CD8-positive, alpha-beta memory T cell (primary cell): ENCODE measurements at places on chromosomes 11 and 22. TPM values are rescaled to one million over a fixed set of nuclear protein-coding genes. Genes with fewer than 3 reads are reported as not detected.

DNA sequence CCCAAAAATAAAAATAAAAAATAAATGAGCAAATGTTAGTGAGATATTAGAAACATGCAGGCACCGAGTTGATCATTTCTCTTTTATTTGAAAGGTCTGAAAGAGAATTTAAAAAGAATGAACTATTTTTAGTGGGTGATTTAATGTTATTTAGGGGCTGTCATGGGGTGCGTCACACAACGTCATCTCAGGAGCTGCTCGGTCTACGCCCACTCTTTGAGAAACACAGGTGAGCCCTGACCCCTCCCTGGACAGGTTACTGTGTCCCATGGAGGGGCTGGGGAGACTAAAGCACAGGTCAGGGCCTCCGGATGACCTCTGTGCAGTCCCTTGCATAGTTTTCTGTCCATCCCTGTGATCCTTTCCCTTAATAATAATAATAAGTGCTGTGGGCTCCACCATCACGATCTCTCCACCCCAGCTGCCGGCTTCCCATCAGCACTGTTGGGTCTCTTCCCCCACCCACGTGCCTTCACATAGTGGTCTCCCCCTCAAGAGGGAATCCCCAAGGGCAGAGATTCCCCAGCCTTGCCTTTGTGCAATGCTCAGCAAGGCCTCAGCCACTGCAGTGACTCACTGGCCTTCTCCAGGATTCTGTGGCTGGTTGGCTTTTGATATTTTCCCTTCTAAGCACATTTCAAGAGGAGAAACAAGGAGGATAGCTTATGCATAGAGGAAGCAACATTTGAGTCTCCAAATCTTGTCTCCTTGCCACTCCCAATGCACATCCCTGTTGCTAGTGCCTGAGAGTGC is 159.9 kb downstream of the TTC17 start:
- no peaks in the 10 kb centered on the region for H3K4me1 ChIP-seq
- DNase-seq: no peak
- H3K4me3 ChIP-seq: no peak overlapping the region
- H3K27ac ChIP-seq: no peak overlapping the region
- H3K27me3 ChIP-seq: no peaks in the 10 kb centered on the region

GRCh38 chr11:109971184-109971523 is 122.0 kb upstream of the ZC3H12C start:
- no peaks in the 10 kb centered on the region for H3K27me3 ChIP-seq
- H3K4me3 ChIP-seq: no peak overlapping the region
- no peak overlapping the region for H3K27ac ChIP-seq
- no peak for DNase-seq
- no peaks in the 10 kb centered on the region for H3K4me1 ChIP-seq
- no peaks in the 10 kb centered on the region for H3K36me3 ChIP-seq

GRCh38 chr11:103591554-103591953 is 444.9 kb upstream of the DDI1 start:
- H3K4me3 ChIP-seq: no peak overlapping the region
- H3K4me1 ChIP-seq: no peaks in the 10 kb centered on the region
- no peak for DNase-seq
- no peaks in the 10 kb centered on the region for H3K36me3 ChIP-seq
- H3K27me3 ChIP-seq: no peaks in the 10 kb centered on the region

DNA sequence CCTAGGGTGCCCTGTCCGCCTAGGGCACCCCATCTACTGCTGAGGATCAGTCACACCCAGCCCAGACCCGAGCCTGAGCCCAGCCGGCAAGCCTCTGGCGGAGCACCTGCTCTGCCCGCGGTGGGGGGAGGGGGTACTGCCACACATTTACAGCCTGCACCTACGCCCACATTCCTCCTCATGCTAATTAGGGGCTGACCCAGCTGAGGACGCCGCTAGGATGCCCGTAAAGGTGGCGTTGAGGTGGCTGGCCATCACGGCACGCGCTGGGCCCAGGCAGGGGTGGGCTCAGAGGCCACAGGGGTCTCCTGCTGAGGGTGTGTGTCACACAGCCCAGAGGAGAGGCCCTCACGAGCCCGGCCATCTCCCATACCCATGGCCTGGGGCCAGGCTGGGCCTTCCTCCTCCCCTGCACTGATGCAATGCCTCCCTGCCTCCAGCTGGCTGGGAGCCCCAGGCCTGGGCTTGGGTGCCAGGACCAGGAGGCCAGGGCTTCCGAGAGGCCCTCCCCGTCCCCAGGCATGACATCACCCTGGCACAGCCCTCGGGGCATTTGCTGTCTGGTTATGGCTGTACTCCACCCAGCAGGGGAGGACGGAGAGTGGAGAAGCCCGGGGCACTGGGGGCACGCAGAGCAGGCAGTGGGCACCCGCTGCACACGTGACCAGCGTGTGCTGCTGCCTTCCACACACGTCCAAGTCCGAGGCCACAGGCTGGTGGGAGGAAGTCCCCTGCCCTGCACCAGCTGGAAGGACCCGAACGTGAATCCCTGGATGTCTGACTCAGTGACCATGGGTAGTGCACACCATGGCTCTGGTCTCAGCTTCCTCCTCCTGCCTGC is 12.7 kb downstream of the DUSP8 start:
- H3K36me3 ChIP-seq: no peaks in the 10 kb centered on the region
- H3K4me3 ChIP-seq: no peak overlapping the region
- no peak overlapping the region for H3K27ac ChIP-seq
- no peaks in the 10 kb centered on the region for H3K27me3 ChIP-seq

DNA sequence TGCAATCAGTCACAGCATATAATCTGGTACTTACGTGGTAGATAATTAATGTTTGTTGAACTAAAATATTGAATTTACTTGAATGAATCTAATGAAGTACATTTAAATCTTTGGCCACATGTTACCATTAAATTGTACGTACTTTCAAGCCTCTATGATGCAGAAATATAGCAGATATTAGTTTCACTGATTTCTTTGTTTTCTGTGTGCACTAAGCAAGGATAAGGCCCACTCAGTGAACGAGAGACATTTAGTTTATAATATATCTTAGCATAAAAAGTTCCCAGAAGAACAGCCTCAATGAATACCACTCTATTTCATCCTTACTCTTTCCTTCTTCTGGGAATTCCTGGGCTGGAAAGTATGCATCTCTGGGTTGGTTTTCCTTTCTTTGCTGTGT is at the start of gene OR52E1:
Gene OR52E1, plus strand, starts transcription at position 301 of the 400 bp plus-strand sequence.
- H3K4me3 ChIP-seq: no peak within 1 kb of the TSS
- no peak within 1 kb of the TSS for H3K27ac ChIP-seq
- no peaks in the 10 kb centered on the region for H3K36me3 ChIP-seq
- H3K4me1 ChIP-seq: no peaks in the 10 kb centered on the region
- no peak for DNase-seq

DNA sequence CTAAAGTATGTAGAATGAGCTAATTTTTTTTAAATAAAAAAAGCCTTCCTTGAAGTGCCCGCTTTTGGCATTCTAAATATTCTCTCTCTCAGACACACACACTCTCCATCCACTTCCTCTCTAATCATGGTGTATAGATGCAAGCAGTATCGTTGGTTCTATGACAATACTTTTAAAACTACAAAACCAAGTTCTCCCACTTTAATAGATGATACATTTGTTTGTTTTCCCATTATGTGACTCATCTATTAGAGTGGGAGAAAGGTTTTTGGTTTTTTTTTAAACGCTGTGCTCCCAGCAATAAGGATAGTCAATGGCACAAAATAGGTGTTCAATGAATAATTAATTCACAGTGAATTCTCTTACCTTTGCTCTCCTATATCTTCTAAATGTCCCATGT is 44.6 kb downstream of the FZD4 start:
- no peaks in the 10 kb centered on the region for H3K36me3 ChIP-seq
- H3K4me3 ChIP-seq: no peak overlapping the region
- no peak overlapping the region for H3K27ac ChIP-seq
- H3K27me3 ChIP-seq: no peaks in the 10 kb centered on the region
- H3K4me1 ChIP-seq: no peaks in the 10 kb centered on the region

Gene HSPB2
- total RNA-seq: not detected

Gene KCTD14
- 0.20 TPM for total RNA-seq

Gene BIRC3
- total RNA-seq: 191 TPM

Gene SLC22A9
- total RNA-seq: not detected

Gene SIK2
- 8.8 TPM for total RNA-seq

Gene OR5A2
- not detected for total RNA-seq

Gene ANGPTL5
- not detected for total RNA-seq
